Right lung (tissue), 10 donors: ENCODE measurements at places on chromosomes 4 and X.

DNA sequence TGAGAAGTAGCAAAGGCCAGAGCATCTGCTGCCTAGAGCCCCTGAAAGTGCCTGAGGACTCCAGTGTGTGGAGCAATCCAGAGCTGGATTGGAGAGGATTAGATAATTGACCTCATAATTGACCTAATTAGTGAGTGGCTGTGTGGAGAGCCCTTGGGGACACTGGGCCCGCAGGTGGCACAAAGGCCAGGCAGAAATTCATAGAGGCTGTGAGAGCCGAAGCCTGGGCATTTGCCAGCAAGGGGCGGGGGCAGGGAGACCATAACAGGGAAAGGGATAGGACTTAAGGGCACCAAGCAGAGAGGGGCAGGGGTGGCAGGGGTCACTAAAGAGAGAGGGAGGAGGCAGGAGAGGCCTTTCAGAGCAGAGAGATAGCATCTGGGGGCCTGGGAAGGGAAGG, 45.3 kb downstream of the EFNB1 start:
- no peak for DNase-seq

DNA sequence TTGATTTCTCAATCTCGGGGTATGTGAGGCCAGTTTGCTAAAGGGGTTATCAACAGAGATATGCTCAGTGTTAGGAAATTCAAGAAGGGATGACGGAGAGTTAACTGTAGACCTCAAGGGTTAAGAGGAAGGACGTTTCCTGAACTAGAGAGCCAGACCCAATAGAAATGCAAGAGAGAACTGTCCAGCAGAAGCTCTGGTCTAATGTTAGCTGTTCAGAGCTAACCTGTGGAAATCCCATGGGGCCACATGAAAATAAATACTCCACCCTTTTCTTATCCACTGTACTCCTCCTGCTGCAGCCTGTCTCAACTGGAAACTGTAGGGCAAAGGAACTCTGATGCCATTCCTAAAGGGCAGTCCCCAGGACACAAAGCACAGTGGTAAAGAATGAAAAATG, 274.3 kb downstream of the DMD start:
- no peak for DNase-seq

DNA sequence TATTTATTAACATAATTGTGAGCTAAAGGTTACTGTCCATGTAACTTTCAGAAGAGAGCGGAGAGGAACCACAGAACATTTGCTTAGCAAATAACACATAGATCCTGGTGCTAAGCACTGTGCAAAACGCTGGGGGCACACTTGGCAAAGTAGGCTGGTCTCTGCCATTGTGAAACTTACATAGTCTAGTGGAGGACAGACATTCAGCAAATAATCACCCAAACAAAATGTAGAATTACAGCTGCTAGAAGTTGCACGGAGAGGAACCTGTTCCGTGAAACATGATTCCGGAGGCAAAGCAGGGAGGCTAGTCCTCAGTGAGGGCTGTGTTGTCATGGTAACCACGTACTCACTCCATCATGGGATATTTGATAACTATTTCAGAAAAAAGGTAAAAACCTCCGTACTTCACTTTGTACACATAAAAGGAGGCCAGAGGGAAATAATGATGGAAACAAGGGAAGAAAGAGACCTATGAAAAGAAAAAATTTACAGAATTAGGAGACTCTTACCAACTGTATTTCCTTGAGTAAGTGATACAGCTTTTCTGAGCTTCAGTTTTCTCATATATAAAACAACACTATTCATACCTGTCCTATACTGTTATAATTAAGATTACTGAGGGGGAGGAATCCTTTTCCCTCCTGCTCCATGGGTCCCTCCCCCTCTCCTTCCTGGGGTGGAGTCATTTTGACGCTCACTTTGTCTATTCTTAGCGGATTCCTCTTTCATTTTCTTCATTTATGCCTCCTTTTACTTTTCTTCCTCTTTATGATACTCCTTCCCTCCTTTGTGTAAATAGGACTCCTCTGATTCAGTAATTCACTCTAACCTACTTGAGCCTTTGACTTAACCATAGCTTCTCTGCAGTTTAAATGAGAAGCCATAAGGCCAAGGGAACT, 825 bp upstream of the RASGEF1B start:
- no peak for DNase-seq

DNA sequence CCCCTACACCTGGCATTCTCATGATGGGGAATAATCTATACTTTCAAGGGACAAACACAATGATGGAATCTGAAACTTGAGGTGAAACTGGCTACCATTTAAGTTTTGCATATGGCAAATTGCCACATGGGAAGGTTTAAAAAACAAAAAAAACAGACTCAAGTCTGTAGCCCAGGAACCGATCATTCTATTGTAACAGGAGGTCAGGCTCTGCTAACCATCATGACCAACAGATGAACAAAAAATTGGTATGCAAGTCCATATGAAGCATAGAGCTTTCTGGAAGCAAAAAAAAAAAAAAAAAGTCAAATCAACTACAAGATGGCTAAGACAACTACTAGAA, 594.3 kb upstream of the DIPK2B start:
- no peak for DNase-seq

- no peak for DNase-seq
These were observed 1.0 kb downstream of the PNMA3 start for GRCh38 chrX:153057281-153057680.

DNA sequence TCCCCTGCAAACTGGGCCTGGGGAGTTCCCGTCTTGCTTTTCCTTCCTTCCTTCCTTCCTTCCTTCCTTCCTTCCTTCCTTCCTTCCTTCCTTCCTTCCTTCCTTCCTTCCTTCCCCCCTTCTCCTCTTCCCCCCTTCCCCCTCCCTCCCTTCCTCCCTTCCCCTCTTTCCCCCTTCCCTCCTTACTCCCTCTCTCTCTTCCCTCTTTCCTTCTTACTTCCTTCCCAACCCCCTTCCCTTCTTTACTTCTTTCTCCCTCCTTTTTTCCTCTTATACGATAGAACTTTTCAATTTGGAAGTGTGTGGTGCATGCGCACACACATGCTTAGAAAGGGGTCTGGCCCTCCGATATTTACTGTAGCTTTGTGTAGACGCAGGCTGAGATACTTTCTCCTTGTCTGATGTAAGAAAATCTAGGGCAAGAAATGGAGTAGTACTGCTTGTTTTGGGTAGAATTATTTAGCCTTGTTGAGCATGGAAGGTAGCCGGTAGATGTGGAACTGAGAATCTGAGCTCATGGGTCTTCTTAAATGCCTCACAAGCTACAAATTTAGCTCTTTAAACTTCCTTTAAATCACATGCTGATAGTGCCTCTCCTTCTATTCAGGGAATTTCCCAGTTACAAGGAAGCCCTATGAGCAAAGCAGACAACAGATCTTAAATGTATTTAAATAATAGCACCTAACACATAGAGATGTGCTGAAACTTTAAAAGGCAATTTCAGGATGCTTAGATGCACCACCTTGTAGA, 189.6 kb downstream of the GPAT3 start:
- no peak for DNase-seq

- DNase-seq, result no peak
These were observed 194.0 kb upstream of the CASK start for GRCh38 chrX:42117318-42117717.

DNA sequence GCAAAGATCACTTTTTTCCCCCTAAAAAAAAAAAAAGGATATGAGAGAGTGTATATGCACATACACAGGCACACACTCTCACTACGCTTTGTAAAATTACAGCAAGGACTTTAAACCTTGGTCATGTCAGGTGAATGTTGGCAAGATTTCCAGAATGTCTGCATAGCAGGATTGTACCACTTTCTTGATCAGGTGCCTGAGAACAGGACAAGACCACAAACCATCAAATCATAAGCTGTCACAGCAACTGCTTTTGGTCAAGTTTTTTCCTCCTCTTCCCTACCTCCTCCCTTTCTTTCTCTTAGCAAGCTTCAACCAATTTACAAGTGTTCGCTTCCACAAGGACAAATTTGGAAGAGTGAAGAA, 15.3 kb downstream of the PPARGC1A start:
- DNase-seq, result no peak

DNA sequence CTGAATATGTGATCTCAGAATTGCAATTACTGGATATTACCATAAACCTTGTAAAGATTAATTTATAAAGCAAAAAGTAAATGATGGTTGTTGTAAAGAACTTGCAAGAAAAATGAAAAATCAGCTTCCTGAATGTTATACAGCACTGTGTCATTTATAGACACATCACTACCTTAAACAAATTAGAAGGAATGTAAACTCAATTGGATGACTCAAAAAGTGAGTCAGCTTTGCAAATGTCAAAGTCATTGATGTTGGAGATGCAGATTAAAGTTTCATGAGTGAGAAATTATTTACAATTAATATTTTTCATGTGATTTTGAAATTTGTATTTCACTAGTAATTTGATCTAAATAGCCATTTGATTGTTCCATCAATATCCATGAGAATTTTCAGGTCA, 193.2 kb downstream of the RAPGEF2 start:
- DNase-seq, result no peak

- DNase-seq, result no peak
These were observed 174.1 kb downstream of the RBMX2 start for GRCh38 chrX:130575831-130576389.

DNA sequence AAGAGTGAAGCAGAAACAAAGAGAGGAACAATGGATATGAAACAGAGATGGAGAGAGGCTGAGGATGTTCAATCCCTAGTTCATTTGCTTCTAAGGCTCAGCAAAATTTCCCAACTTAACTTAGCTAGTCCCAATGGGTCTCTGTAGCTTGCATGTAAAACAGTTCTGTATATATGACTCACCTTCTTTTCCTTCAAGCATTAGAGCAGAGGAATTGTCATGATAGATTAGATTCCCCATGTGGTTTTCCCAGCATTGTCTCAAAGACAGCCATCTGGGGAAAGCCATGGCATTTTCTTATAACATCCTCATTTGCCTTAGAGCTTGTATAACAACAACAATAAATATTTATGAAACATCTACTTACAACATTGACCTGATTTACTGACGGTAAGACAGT, 93.9 kb upstream of the GATB start:
- DNase-seq, result no peak

DNA sequence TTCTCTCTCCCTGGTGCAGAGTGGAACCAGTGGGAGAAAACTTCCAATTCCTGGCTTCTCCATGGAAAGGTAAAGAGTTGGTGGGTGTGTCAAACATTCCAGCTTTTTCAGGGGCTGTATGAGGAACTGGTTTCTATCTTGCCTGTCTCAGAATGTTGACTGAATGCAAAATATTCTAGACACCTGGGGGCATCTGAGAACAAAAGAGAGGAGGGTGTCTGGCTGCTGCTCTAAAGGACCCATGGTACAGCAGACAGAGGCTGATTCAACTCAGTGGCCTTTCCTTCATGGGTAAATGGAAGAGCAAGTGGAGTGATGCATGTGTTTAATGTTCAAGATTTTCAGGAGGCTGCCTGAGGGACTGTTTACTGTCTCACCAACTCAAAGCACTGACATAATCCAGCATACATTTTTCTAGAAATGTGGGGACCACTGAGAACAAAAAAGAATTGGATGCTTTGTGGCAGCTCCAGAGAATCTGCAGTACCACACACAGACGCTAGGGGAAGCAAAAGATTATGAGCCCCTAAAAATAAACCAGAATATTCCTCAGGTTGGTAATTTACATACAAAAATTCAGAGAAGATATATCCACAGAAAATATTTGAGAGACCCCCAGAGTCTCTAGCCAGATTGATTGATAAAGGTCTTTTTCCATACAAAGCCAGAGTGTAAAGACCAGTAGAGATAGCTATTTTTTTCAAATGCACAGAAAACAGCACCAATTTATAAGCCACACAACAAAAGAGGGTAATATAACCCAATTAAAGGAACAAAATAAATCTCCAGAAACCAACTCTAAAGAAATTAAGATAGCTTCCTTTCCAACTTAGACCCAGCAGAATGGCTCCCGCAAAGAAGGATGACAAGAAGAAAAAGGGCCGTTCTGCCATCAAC, 48.0 kb upstream of the STARD8 start:
- DNase-seq, result no peak

DNA sequence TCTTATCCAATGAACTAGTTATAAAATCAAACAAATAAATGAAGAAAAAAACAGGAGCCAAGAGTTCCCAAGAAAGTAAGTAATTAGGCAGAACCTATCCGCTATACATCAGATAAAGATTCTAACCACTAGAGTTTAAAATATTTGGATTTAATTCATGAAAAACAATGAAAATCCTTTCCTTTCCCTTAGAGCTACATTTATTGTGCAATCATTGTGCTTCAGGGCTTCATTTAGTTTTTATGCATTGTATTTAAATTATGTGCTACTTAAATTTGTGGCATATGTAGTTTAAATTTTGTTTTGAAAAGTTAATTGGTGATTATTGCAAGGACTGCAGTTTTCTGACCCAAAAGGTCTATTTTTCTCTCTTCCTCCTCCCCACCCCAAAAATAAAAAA, 17.9 kb downstream of the GNRHR start:
- no peak for DNase-seq

GRCh38 chr4:155220025-155220424, 11.6 kb downstream of the NPY2R start:
- no peak for DNase-seq

GRCh38 chrX:9494771-9495170, 29.9 kb downstream of the TBL1X start:
- no peak for DNase-seq

GRCh38 chr4:150178161-150178560, 99.9 kb downstream of the DCLK2 start:
- DNase-seq, result no peak

DNA sequence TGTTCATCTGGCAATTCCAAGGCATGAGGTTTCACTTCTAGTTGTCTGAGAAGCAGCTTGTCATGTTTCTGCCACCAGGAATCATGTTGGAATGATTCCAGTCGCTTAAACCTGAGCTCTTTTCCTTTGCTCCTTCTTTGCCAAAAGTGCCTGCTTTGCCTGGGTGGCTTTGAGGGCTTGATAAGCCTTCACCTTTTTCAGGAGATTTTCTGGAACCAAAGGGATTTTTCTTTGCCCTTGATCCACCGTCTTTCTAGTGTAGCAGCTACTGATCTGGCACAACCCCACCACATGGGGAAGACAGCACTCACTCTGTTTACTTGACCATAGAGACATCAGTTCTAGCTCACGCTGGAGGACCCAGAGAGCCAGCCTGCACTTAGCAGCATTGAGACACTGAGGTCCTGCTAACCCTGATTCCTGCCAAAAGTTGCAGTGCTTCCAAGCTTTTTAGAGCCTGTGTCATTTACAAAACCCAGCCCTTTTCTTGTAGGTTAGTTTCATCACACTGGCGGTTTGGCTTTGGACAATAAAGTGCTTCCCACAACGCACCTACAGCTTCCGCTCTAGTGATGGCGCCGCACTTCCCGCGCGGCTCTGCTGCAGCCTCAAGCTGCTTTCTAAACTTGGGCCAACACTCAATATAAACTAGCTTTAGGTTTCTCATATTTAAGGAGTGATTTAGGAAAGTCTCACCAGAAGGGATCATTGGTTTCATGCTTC, 7.3 kb upstream of the CCNI start:
- no peak for DNase-seq
